ENCODE measurements at places on chromosomes 5 and 9. TPM values are rescaled to one million over a fixed set of nuclear protein-coding genes. Genes with fewer than 3 reads are reported as not detected.

FBP2 gene
- polyA plus RNA-seq: not detected

SLC36A1 gene
- 6.1 TPM for polyA plus RNA-seq

SIMC1 gene
- polyA plus RNA-seq: 20.6 TPM

SNCB gene
- 0.10 TPM for polyA plus RNA-seq

TNFAIP8 gene
- polyA plus RNA-seq: 67.3 TPM

ADCY2 gene
- polyA plus RNA-seq: not detected

TMEM203 gene
- polyA plus RNA-seq: 16.1 TPM

CFAP157 gene
- 0.03 TPM for polyA plus RNA-seq

TAF11L5 gene
- polyA plus RNA-seq: not detected

CYLC2 gene
- not detected for polyA plus RNA-seq

TERT gene
- 0.43 TPM for polyA plus RNA-seq

- DNase-seq: no peak
Observed at GRCh38 chr9:133690081-133690561, 48.0 kb downstream of the SARDH start.

GRCh38 chr5:158559643-158560042 lies 540.1 kb downstream of the EBF1 start:
- DNase-seq: peak; percentile 48

DNA sequence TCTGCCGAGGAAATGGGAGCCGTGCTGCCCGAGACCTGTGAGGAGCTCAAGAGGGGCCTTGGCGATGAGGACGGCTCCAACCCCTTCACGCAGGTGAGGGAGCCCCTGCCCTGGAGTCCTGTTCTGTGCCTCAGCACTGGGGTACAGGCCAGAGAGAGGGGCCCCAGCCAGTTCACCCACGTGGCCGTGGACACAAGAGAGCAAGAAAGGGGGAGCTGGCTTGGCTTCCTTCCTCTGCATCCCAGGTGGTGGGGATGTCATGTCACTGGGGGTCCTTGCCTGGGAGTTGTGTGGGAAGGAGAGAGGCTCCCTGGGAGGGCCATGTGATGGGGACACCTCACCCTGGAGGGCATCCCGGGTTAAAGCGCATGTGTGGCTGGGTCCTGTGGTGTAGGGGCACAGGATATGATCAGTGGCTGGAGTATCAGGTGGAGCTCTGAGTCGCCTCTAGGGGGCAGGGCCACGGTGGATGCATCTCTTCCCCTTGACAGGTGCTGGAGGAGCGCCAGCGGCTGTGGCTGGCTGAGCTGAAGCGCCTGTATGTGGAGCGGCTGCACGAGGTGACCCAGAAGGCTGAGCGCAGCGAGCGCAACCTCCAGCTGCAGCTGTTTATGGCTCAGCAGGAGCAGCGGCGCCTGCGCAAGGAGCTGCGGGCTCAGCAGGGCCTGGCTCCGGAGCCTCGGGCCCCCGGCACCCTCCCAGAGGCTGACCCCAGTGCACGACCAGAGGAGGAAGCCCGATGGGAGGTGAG lies 7.5 kb downstream of the N4BP3 start:
- peak; percentile 88 for DNase-seq

DNA sequence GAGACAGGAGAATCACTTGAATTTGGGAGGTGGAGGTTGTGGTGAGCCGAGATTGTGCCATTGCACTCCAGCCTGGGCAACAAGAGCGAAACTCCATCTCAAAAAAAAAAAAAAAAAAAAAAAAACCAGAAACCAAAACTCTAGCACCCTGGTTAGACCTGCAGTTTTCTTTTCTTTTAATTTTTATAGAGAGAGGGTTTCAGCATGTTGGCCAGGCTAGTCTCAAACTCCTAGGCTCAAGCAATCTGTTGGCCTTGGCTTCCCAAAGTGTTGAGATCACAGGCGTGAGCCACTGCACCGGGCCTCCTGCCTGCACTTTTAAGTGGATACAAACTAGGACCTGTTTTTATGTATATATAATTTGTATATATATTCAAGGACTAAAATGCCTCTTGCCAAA lies 12.9 kb upstream of the MTMR12 start:
- DNase-seq: no peak

- peak; percentile 19 for DNase-seq
Observed at GRCh38 chr5:100840789-100841188, 62.3 kb downstream of the ST8SIA4 start.

- DNase-seq: no peak
Observed at GRCh38 chr5:133398646-133399101, 213.7 kb downstream of the FSTL4 start.

- peak; percentile 61 for DNase-seq
Observed at GRCh38 chr9:112751056-112751795, 666 bp downstream of the SNX30 start.

DNA sequence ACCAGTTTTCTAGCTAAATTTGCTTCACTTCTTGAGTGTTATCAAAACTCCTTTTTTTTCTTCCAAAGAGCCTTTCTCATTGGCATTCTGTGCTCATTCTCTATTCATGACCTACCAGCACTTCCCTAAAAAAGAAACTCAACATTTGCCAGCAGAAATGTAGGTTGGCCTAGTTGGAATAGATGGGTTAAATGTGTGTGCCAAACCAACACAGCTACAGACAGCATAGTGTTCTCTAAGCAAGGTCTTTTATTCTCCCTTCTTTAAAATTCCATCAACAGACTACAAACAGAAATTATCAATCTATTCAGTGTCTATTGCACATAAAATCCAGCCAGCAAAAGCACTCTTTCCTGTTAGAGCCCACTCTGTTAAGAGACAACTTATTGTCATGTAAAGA lies 255.8 kb upstream of the PUM3 start:
- no peak for DNase-seq

DNA sequence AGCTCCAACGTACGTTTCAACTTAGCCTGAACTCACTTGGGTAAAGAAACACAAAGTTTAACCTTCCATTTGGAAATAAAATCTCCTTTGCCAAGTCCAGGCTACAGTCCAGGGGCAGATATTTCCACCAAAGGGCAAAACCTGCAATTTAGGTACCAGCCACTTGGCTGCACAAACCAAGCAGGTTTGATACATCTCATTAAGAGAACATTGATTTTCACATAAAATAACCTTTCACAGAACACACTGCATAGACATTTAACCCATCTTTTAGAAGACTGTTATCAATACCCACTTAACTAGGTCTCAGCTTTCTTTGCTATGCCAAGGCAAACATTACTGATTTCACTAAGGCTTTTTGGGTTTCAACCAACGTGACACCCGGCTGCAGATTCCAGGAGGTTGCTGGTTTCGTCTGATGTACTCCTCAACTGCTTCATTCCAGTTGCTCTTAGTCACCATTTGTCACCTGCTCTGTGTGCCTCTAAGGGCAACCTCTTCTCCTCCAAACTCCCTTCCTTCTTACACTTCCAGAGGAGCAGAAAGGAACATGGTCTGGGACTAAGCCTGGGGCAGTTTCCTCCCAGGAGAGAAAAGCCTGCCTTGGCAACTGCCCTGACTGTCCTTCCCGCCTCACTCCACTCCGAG lies 67.1 kb downstream of the EPB41L4B start:
- no peak for DNase-seq

- DNase-seq: no peak
Observed at GRCh38 chr5:18433336-18433735, 799.1 kb downstream of the TAF11L14 start.

DNA sequence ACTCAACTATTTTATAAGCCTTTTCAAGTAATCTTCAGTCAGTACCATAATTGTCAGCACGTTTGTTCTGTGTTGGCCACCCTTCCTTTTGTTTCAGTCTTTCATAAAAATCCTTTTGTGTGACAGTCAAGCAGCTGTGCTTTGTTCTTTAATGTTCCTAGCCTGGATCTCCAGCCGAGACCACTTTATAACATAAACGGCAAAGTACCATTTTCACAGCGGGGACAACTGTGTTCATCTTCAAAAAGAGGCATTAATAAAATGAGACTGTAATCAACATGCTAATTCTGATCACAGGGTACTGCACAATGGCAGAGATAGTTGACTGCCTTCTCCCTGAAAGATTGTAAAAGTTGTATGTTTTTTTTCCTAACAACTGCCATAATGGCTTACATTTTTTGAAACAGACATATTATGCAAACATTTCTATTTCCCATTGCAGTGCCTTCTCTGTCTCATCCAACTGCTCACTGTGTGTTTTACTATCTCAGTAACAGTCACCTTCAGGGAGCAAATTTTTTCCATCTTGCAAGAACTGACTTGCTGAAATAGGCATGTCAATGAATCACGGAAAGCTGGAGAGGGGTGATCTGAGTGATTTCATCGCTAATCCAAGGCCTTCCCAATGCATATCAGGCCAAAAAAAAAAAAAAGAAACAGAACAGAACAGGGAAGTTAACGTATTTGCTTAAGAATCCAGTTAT lies 828.5 kb upstream of the DMAC1 start:
- no peak for DNase-seq

DNA sequence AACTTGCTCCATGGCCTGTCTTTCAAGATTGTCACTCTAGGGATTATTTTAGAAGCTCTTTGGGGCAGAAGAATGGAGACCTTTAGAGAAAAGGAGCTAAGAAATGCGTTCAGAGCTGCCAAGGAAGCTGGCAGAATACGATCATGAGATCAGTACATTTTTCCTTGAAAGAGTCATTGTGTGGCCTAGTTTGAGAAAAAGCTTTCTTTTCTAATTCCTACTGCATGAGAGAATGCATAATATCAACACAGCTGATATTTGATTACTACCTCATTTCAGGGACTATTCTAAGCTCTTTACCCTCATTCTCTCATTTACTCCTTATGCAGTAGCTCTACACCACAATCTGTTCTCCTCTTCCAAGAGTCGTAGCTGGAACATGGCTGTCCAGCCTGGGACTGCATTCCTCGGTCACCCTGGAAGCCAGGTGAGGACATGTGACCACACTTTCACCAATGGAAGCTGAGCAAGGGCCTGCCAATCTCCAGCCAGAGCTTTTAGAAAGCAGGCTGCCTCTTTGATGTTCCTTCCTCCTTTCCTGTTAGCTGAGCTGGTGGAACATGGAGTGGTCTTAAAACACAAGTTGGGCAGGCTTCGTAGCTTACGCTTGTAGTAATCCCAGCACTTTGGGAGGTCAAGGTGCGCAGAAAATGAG lies 99.3 kb upstream of the LHFPL2 start:
- DNase-seq: no peak

DNA sequence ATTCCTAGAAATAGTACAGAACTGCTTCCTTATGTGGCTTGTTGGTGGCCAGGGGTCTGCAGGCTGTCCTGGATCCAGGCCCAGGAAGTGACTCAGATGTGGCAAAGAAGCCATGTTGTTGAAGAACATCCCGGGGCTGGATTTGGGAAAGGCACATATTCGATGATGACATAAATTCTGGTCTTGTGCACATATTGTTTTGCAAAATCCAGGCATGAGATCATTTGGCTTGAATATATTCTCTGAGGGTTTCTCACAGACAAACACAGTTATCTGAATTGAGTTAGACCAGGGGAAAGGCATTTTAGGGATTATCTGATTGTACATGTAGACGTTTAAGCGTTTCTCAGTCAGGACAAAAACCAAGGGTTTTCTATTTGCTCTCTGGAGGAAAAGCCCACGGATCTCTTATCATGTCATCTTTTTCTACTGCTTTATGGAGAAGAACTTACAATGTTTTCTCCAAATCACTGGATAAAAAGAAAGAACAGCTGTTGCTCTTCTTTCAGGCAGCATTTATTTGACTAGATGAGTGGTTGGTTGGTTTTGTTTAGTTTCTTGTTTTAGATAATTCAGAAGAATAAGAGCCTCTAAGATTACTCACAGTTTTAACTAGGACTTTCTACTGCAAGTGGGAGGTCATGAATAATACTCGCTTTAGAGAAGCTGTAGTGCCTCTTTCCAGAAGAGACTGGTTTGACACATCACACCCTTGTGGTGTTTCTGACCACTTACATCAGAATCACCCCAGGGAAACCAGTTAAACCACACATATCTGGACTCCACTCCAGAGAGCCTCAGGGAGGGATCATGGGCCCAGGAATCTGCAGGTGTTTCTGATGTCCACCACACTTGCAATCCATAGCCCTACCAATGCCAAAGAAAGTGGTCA lies 29.5 kb upstream of the LHFPL2 start:
- no peak for DNase-seq

GRCh38 chr9:17930071-17930470 lies 351.2 kb downstream of the SH3GL2 start:
- no peak for DNase-seq

GRCh38 chr9:19488721-19489120 lies 79.9 kb downstream of the ACER2 start:
- no peak for DNase-seq

- DNase-seq: no peak
Observed at GRCh38 chr5:126716861-126717260, 60.1 kb upstream of the LMNB1 start.

- no peak for DNase-seq
Observed at GRCh38 chr5:94174748-94175411, 433.5 kb upstream of the POU5F2 start.

DNA sequence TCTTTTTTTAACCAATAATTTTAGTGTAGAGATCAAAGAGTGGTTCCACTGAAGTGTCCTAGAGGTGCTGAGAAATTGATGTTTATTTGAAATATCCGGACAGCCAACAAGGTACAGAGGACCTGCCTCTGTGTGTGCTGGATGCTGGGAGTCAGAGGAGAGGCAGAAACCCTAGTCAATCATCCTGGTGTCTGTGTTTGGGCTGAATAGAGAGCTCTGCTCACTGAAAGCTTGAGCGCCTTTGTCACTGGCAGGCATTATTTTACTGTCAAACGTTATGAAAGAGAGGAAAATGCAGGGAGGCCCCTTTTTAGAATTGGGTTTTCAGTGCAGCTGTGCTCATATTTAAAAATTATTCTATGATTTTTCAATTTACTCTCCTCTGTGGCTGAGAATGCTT lies 480.3 kb upstream of the TYRP1 start:
- DNase-seq: no peak

DNA sequence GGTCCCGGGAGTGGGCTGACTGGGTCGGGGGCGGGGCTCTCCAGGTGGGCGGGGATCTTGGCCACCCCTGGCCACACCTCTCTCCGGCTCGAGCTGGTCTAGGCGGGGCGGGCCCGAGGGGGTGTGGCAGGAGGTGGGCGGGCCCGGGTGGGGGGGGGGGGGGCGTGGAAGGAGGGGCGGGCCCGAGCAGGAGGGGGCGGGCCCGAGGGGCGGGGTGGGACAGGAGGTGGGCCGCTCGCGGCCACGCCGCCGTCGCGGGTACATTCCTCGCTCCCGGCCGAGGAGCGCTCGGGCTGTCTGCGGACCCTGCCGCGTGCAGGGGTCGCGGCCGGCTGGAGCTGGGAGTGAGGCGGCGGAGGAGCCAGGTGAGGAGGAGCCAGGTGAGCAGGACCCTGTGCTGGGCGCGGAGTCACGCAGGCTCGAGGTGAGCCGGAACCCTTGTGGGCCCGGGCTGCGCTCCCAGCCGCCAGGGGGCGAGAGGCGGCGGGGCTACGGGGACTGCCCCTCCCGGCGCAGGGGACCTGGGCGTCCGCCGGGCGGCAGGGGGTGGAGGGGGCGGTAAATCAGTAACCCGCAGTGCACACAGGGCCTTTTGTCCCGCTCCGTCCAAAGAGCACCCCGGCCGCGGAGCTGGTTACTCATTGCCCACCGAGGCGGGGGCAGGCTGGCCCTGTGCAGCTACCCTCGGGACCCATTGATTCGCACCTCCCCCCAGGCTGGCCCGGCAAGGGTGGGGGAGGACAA lies at the start of gene FGFR4:
FGFR4 (plus strand) TSS at position 262 of the 744 bp plus-strand sequence. CDS start 2,688 bp downstream, outside the sequence.
- DNase-seq: peak; percentile 88

Data from B cell (primary cell).